Activated naive CD4-positive, alpha-beta T cell treated with anti-CD3 and anti-CD28 coated beads for 36 hours (primary cell): ENCODE measurements at places on chromosomes 1 and 21. TPM values are rescaled to one million over a fixed set of nuclear protein-coding genes. Genes with fewer than 3 reads are reported as not detected.

DNA sequence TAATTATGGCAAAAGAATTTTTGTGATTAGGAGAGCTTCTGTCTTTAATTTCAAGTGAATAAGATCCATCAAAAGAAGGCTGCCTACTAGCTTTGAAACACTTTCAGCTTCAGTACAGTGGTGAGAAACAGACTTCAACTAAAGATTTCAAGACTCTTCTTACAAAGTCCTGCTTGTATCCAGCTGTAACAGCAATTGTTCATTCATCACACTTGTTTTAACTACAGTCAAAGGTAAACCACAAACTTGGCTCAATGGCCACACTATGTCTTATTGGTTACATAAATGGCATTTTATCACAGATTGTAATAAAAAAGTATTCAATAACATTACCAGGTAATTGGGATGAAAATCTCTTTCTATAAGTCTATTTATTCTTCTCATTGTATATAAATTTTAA, 59.2 kb downstream of the WARS2 start:
- DNase-seq, result no peak

DNA sequence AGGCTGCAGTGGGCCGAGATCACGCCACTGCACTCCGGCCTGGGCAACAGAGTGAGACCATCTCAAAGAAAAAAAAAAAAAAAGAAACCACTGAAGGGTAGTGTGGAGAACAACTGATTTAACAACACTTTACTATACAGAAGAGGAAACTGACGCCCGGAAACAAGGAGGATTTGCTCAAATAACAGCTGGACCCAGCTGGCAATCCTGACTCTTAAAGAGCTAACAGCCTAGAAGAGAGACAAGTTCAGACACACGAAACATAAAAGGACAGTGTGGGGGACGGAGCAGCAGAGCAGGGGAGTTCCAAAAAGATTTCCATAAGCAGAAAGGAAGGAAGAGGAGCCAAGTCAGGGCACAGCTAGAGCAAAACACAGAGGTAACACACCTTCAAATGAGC, 4.4 kb downstream of the ECHDC2 start:
- no peak for DNase-seq

GRCh38 chr1:40842207-40842606, 20.0 kb downstream of the CITED4 start:
- DNase-seq, result no peak

The SEC16B gene
- total RNA-seq, result not detected

- no peak for DNase-seq
These were observed 487.3 kb upstream of the ADAMTS5 start for GRCh38 chr21:27454234-27454633.

The MIER1 gene
- total RNA-seq, result 56.5 TPM

The MAN1C1 gene
- 4.9 TPM for total RNA-seq

The GSTM2 gene
- total RNA-seq, result 14.3 TPM

The PERM1 gene
- not detected for total RNA-seq

DNA sequence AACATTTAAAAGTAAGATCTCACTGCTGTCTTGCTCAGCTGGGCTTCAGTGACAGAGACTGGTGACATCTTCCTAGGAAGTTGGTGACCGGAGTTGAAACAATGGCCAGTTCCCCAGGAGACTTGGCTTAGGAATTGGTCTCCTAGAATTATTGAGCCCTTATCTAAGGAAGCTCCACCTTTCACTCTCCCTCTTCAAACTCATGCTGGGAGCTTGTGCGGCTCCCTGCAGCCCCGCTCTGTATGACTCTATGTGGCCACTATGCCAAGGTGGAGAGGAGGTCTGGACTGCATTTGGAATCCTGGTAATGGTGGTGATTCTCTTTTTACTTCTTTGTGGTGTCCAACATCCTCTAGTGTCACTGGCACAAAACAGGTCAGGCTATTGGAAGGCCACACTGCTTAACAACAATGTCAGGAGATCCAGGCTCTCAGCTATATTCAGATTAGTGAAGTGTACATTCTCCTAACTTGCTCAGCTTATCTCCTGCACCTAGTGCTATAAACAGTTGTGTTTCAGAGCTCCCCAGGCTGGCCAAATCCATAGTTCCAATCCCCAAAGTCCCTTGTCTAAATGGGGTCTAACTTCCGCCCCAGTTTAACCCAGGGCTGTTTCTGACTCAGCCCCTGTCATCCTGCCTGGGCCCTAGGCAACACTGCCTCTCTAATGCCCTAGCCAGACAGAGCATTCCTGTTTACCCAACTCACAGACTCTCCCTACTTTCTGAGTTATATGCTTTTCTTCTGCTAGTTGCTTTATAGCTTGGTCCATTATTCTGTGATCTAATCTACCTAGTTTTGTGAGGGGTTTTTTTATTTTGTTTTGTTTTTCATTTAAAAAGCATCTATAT, 18.3 kb downstream of the ATP2B4 start:
- DNase-seq, result no peak

The LCE1D gene
- total RNA-seq, result not detected

DNA sequence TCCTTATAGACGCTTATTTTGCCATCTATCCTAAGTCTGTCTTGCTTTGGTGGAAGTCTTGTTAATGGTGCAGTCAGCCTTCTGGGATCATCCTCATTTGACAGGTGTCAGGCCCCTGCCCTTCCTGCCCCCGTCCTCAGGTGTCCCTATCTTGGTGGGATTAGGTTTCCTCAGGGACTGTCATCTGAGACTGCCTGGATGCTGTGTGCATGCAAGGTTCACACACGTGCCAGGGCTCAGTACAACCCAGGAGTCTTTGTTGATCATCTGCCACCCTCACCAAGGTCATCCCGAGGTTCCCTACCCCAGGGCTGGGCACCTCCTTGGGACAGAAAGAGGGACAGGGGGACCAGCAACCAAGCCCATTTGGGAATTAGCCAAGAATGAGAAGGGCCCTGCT, 18.0 kb downstream of the PADI2 start:
- DNase-seq, result no peak

DNA sequence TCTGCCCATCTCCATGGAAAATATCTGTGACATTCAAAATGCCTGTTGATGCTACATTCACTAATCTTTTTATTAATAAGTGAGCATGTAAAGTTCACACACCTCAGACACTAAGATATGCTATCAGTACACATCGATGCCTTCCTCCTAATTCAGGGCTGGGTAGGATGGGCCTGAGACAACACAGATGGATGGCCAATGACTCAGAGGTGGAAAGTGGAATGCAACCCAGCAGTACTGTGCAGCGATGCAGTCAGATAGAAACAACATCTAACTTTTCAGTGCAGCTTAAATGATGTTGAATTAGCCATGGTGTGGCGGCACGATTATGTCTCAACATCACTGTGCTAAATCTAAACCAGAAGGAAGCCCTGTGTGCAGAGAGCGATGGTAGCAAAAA, 161.6 kb upstream of the KCNJ15 start:
- no peak for DNase-seq

DNA sequence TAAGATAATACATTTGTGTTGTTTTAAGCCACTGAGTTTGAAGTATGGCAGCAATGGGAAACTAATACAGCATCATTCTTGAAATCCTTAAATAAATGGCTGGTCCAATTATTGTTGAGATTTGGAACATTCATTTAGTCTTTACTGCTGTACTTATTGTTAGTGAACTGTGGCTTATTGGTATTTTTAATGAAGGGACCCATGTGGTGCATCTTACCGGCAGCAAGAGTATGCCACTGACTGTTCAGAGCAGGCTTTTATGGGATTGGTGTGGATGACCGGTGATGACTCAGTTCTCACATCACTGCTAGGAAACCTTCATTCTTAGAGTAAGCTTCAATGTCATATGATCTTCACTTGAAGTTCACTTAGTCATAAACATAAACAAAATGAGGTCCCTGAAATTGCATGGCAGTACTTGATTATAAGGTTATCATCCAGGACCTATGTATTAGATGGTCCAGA, 31.5 kb downstream of the PRKAA2 start:
- no peak for DNase-seq
